Activated CD4-positive, alpha-beta T cell treated with anti-CD3 and anti-CD28 coated beads, Interleukin-2, amount 10 ng/mL, durations not matched to agents 7 days and 5 days (primary cell): ENCODE measurements at places on chromosomes 3 and 15. TPM values are rescaled to one million over a fixed set of nuclear protein-coding genes. Genes with fewer than 3 reads are reported as not detected.
A peak's percentile ranks its signal among the peaks of the same experiment; 100 is the strongest.

CHRFAM7A gene
- not detected for total RNA-seq

GAP43 gene
- not detected for total RNA-seq

P2RY12 gene
- not detected for total RNA-seq

APBA2 gene
- 21.2 TPM for total RNA-seq

SLCO2A1 gene
- total RNA-seq = not detected

DNA sequence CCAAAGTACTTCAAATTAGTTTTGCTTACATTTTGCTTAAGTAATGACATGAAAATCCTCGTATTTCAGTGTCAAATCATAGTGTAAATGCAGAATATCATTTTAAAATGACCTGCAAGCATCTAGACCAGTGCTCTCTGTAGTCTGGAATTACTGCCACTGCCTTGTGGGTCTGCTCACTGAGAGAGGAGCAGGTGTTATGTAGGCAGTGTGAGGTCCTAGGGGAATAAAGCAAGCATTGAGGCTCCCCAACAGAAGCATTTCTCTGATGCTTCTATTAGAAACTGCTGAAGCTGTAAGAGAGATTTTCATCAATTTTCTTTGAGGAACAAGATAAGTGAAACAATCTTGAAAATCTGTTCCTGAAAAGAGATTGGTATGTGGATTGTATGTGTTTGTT, 253.2 kb downstream of the BBX start:
- no peak overlapping the region for H3K27ac ChIP-seq
- no peak overlapping the region for H3K4me3 ChIP-seq
- no peak for DNase-seq
- no peaks in the 10 kb centered on the region for H3K4me1 ChIP-seq
- H3K27me3 ChIP-seq = no peaks in the 10 kb centered on the region

- H3K27me3 ChIP-seq = no peaks in the 10 kb centered on the region
- H3K4me1 ChIP-seq = peaks cover 33% of the 10 kb centered on the region
- DNase-seq = peak; percentile 7
- H3K27ac ChIP-seq = peak overlapping the region; percentile 87
- H3K4me3 ChIP-seq = peak overlapping the region; percentile 99
- H3K36me3 ChIP-seq = peaks cover 8% of the 10 kb centered on the region
These were observed 62.5 kb upstream of the ANKRD28 start for GRCh38 chr3:15860014-15860934.

DNA sequence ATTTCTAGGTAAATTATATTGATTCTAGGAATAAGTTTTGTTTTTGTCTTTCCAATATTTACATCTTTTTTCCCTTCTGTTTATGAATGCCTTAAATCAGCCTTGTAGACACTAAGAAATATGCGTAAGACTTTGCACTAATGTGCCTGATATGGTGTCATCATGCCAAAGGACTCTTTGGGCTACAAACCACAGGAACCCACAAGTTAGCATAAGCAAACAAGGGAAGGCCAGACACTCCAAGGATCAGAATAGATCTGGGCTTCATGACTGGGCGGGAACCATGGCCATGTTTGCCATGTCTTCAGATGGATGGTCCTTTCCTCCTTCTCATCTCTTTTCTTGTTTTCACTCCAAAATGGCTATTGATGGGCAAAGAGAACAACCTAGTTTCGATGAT, 242.2 kb upstream of the CHRNA7 start:
- no peak overlapping the region for H3K27ac ChIP-seq
- peaks cover 8% of the 10 kb centered on the region for H3K27me3 ChIP-seq
- no peaks in the 10 kb centered on the region for H3K4me1 ChIP-seq
- no peak overlapping the region for H3K4me3 ChIP-seq
- H3K36me3 ChIP-seq = no peaks in the 10 kb centered on the region

ISY1 gene
- 56.9 TPM for total RNA-seq

- H3K36me3 ChIP-seq = no peaks in the 10 kb centered on the region
- DNase-seq = no peak
- peaks cover 10% of the 10 kb centered on the region for H3K27me3 ChIP-seq
These were observed 63.0 kb upstream of the ACP3 start for GRCh38 chr3:132254076-132254755.

- H3K27me3 ChIP-seq = no peaks in the 10 kb centered on the region
- no peak overlapping the region for H3K27ac ChIP-seq
- no peaks in the 10 kb centered on the region for H3K36me3 ChIP-seq
- no peak for DNase-seq
- H3K4me1 ChIP-seq = no peaks in the 10 kb centered on the region
These were observed 205.9 kb upstream of the CDIN1 start for GRCh38 chr15:36373550-36373949.

- peaks cover 10% of the 10 kb centered on the region for H3K27me3 ChIP-seq
- no peaks in the 10 kb centered on the region for H3K36me3 ChIP-seq
- no peak overlapping the region for H3K27ac ChIP-seq
- DNase-seq = no peak
- H3K4me1 ChIP-seq = no peaks in the 10 kb centered on the region
These were observed 108.8 kb downstream of the ARNT2 start for GRCh38 chr15:80512726-80513660.

- H3K4me3 ChIP-seq = no peak overlapping the region
- no peaks in the 10 kb centered on the region for H3K36me3 ChIP-seq
- H3K27ac ChIP-seq = no peak overlapping the region
- no peaks in the 10 kb centered on the region for H3K27me3 ChIP-seq
These were observed 2.6 kb downstream of the LIPC start for GRCh38 chr15:58434334-58434875.

TMEM212 gene
- total RNA-seq = not detected

DNA sequence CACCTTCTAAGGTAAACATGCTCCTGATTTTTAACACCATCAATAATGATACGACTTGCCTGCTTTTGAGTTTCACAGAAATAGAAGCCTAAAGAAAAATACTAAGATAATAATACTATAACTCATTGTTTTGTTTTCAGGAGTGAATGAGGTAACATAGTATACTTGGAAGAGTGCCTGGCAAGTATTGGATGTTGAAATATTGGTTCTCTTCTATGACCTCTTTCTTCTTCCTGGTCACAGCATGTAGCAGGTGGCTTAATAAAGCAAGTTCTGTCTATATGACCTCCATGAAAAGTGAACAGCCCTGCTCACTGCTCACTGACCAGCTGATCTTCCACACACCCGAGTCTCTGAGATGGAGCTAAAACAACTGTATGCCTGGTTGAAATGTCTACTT, 312.3 kb upstream of the ONECUT1 start:
- H3K4me3 ChIP-seq = no peak overlapping the region
- H3K4me1 ChIP-seq = no peaks in the 10 kb centered on the region
- no peaks in the 10 kb centered on the region for H3K27me3 ChIP-seq
- no peaks in the 10 kb centered on the region for H3K36me3 ChIP-seq
- no peak overlapping the region for H3K27ac ChIP-seq

- H3K4me1 ChIP-seq = no peaks in the 10 kb centered on the region
- H3K36me3 ChIP-seq = no peaks in the 10 kb centered on the region
- no peak overlapping the region for H3K4me3 ChIP-seq
- no peak for DNase-seq
- no peaks in the 10 kb centered on the region for H3K27me3 ChIP-seq
These were observed 344.6 kb downstream of the GBE1 start for GRCh38 chr3:81416812-81417211.

DNA sequence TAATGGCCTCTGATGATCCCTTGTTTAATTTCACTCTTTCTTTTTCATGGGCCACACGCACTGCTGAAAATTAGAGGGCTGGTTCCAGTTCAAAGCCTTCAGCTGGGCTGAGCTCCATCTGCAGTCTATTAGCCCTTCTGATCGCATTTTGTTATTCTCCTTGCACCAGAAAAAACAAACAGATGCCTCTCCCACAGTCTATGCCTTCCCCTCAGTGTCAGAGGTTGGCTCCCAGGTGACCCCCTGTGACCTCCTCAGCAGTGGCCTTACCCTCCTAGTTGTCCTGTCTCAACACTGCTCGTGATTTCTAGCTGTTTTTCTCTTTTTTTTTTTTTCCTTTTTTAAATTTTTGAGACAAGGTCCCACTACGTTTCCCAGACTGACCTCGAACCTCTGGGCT, 77.1 kb upstream of the PRTG start:
- no peaks in the 10 kb centered on the region for H3K36me3 ChIP-seq
- H3K27ac ChIP-seq = no peak overlapping the region
- no peaks in the 10 kb centered on the region for H3K27me3 ChIP-seq
- H3K4me3 ChIP-seq = no peak overlapping the region
- H3K4me1 ChIP-seq = no peaks in the 10 kb centered on the region

DNA sequence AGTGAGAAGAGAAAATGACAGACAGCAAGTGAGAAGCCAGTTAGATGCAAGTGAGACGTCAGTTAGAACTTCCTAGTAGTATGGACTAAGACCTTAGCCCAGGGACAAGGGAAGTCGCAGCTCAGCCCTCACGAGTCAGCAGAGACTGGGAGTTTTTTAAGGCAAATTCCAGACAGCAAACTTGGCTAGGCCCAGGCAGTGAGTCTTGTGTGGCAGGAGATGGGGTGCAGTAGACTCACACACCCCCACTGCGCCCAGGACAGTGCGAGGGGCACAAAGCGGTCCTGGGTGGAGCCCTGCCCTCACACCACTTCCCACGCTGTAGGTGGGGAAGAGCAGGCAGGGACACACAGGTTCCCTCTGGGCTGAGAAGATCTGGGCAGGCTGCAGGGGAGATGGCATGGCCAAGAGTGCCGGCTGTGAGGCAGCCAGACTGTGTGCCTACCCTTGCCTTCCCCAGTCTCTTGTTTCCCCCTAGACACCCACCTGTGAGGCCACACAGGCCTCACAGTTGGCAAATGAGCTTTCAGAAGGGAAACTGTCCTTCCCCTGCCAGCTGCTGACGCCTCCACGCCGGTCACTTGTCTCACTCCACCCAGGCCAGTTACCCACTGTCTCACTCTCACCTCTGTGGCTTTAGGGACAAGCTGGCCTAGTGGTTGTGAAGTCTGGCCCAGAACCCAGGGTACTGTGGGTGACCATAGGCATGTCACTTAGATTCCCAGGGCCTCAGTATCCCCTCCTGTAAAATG, 13.7 kb upstream of the PRKCD start:
- DNase-seq = no peak
- no peaks in the 10 kb centered on the region for H3K27me3 ChIP-seq
- no peaks in the 10 kb centered on the region for H3K4me1 ChIP-seq
- no peak overlapping the region for H3K4me3 ChIP-seq

DNA sequence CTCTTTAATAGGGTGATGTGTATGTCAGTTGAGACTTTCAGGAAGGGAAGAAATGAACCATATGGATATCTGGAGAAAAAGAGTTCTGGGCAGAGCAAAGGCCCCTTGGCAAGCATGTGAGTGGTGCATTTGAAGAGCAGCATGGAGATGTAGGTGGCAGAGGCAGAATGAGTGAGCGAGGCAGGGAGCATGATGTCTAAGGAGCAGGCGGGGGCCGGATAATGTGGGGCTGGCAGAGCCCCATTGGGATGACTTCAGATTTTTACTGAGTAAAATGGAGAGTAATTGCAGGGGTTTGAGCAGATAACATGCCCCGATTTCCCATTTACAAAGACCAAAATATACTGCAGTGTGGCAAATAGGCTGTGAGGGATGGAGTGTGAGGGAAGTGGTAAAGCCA, 52.9 kb upstream of the PLCL2 start:
- no peak overlapping the region for H3K27ac ChIP-seq
- H3K36me3 ChIP-seq = no peaks in the 10 kb centered on the region
- no peaks in the 10 kb centered on the region for H3K27me3 ChIP-seq
- no peak for DNase-seq
- no peak overlapping the region for H3K4me3 ChIP-seq

- H3K4me3 ChIP-seq = no peak overlapping the region
- no peak overlapping the region for H3K27ac ChIP-seq
- no peaks in the 10 kb centered on the region for H3K36me3 ChIP-seq
- peaks cover 14% of the 10 kb centered on the region for H3K27me3 ChIP-seq
These were observed 68.5 kb upstream of the CCDC54 start for GRCh38 chr3:107308716-107309115.

GRCh38 chr3:62128051-62128450, 245.3 kb downstream of the FEZF2 start:
- H3K4me1 ChIP-seq = no peaks in the 10 kb centered on the region
- no peaks in the 10 kb centered on the region for H3K36me3 ChIP-seq
- no peaks in the 10 kb centered on the region for H3K27me3 ChIP-seq
- H3K4me3 ChIP-seq = no peak overlapping the region
- no peak for DNase-seq
- no peak overlapping the region for H3K27ac ChIP-seq

GRCh38 chr15:68311464-68311835, 33.9 kb downstream of the FEM1B start:
- H3K27ac ChIP-seq = no peak overlapping the region
- no peaks in the 10 kb centered on the region for H3K27me3 ChIP-seq
- no peak for DNase-seq

DNA sequence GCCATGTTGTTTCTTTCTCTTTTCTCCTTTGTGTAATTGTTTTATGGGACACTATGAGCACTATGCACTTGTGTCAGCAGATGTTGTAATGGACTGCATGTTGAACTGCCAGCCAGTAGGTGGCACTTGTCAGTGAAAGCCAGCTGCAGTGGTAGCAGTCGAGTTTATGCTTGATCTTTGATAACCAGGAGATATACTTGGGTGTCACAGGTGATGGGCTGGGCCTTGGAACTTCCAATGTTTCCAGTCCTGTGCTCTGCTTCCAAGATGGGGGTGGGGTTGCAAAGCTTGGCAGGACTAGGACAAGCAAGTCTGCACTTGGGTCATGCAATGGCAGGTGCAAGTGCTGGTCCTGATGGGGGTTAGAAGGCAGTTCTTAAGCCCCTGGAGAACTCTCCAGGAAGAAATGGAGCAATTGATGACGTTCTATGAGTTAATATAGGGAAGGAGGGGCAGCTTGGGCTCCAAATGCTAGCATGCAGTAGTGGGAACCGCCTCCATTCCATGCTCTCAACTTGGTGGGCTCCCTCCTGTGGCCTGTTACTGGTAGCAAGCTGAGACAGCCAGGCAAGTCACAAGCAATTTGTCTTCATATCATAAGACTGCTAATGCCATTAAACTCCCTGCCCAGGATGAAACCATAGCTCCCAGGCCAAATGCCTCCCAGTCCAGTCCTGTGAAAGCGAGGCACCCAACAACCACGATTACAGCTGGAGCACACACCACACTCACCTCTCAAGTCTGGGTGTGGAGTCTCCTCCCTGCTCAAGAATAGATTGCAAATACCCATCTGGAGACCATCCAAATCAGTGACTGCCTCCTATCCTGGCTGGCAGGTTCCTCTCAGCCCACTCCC, 287.2 kb downstream of the CGGBP1 start:
- peaks cover 30% of the 10 kb centered on the region for H3K27me3 ChIP-seq
- DNase-seq = peak; percentile 56
- H3K4me3 ChIP-seq = no peak overlapping the region
- H3K27ac ChIP-seq = no peak overlapping the region
- no peaks in the 10 kb centered on the region for H3K4me1 ChIP-seq

ALDH1L1 gene
- not detected for total RNA-seq

GRCh38 chr3:7841451-7841850, 660.2 kb upstream of the LMCD1 start:
- H3K4me1 ChIP-seq = no peaks in the 10 kb centered on the region
- H3K27me3 ChIP-seq = peaks cover 2% of the 10 kb centered on the region
- DNase-seq = no peak

DNA sequence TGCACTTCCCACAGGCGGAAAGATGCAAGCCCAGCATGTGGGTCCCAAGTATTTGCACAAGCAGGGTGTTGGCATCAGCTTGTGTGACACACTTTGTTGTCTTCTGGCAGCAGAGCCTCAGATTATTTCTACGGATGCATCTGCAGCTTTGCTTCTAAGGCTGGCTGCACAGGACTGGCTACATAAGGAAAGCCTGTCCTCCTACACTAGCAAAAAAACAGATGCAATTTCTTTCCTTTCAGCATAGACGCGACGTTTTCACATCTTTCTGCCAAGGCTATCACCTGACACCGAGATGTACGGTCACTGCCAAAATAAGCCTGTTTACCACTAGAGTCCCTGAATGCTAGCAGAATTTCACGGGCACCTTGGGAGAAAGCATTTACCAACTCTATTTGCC, 13.5 kb downstream of the MRPS11 start:
- no peaks in the 10 kb centered on the region for H3K27me3 ChIP-seq
- no peak overlapping the region for H3K4me3 ChIP-seq
- no peak for DNase-seq
- no peaks in the 10 kb centered on the region for H3K4me1 ChIP-seq

BRK1 gene
- total RNA-seq = 115 TPM
